Stimulated activated naive CD4-positive, alpha-beta T cell (primary cell): ENCODE measurements at places on chromosomes 7 and 10.

GRCh38 chr10:23088609-23089008 is 6.8 kb upstream of the MSRB2 start:
- no peak for DNase-seq

GRCh38 chr7:106768324-106768751 is 96.7 kb upstream of the PIK3CG start:
- no peak for DNase-seq

GRCh38 chr10:69963178-69963834 is 89.3 kb upstream of the MACROH2A2 start:
- DNase-seq: no peak

GRCh38 chr7:96202102-96202501 is 119.8 kb downstream of the SLC25A13 start:
- DNase-seq: no peak
